ENCODE measurements at places on chromosomes 7 and 10.

DNA sequence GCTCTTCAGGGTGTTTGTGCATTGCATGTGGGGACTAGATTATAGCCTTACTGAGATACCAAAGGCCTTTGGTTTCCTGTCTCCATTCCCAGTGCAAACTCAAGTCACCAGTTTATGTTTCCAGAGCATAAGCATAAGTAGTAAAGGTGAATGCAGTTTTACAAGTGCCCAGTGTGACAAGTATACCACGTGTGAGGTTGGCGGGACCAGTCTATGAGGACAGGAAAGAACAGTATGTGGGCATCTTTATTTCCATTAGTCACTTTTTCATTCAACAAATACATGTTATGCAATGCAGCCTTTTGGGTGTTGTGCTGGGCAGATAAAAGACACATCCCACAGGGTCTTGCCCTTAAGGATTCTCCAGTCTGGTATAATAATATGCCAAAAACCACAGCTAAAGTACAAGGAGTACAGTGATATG lies 146.5 kb downstream of the ARID5B start:
- DNase-seq: no peak

GRCh38 chr10:74000892-74001669 lies 3.2 kb downstream of the VCL start:
- DNase-seq: no peak

DNA sequence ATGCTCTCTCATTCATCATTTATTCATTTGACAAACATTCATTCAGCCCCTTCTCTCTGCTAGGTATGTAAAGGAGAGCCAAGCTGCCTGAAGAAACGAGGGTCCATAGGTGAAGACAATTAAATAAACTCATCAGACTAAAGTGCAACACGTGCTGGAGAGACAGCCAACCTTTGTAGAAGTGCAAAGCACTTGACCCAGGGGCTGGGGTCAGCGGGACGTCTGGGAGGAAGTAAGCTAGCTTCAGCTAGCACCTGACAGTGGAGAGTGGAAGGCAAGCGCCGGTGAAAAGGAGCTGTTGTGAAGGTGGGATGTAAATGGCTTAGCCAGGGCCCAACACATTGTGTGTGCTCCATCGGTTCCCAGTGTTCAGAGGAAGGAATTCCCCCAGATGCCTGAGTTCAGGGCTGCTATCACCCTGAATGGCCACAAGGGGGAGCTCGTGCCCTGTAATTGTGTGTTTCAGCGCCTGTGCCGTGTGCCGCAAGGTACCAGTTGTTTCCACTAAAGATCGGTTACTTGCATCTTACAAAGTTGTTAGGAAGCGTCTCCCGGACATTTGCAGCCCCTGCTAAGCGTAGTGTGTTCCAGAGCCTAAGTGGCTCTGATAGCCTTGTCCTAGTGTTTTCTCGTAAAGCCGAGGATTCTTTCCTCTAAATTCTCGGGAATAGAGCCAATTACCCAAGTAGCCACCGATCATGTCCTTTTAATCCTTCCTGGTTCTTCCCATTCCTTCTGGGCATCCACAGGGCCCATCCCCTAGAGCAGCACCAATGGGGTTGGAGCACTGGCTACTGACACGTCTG lies 30.6 kb downstream of the TLX1 start:
- DNase-seq: no peak

DNA sequence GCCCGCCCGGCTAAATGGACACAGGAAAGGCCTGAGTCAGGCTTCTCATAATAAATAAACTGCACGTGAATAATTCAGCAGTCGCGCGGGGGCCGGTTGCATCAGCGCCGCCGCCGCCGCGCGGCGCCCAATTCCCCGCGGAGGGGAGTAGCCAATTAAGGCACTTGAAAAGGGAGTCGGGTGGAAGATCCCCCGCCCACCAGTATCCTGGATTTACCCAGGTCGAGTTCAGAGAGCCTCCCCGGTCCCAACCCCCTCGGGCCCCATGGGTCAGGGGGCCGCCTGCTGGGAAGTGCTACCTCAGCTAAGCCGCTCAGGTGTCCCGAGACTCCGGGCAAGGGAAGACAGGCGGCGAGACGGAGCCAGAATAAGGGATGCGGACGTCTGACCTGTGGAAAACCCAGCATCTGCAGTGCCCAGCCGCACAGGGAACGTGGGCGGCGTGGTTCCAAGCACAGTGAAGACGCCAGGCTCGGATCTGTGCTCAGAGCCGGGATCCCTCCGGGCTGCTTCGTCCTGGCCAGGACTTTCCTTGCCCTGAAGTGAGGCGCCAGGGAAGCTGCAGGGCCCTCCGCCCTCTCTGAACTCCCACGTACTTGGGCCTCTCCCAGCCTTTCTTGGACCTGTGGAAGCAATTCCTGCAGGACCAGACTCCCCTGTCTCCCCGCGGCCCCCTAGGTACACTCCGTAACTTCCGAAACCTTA lies 7.3 kb upstream of the LBX1 start:
- DNase-seq: no peak

GRCh38 chr7:99557940-99558305 lies 519 bp upstream of the ZNF655 start:
- DNase-seq: no peak

DNA sequence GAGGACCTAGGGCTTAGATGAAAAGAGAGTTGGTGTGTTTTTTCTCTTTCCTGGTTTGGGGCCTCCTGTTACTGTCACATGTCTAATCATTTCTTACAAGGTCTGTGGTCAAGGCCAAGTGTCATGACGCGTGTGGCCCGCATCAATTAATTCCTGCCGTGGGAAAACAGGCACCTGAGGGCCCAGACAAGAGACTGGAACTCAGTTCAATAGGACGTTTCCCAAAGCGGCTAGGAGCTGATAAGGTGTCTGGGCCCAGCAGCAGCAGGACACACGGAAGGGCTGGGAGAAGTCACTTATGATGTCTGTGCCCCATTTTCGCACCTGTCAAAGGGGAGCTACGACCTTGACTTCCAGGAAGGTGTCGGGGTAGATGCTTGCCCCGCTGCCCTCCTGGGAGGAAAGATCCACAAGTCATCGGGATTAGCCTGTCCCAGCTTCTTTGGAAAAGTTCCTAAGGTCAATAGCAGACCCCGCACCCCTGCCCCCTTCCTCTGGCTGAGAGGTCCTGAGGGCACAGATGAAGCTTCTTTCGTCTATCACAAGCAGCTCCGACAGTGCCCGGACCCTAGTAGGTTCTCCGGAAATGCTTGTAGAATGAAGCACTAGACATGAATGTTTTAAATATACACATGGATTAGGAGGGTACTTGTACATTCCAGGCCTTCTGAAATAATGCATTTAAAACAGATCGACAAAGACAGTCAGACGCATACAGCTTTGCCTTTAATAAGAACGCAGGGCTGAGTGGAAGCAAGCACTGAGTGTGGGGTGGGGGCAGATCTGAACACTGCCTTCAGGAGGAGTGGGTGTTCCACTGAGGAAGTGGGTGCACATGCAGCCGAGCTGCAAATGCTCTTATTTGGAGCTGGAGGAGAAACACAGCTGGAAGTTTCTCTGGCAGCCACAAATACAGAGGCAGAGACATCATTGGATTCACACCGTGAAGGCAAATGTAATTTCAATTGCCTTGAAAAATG lies 237.5 kb upstream of the GRB10 start:
- no peak for DNase-seq

DNA sequence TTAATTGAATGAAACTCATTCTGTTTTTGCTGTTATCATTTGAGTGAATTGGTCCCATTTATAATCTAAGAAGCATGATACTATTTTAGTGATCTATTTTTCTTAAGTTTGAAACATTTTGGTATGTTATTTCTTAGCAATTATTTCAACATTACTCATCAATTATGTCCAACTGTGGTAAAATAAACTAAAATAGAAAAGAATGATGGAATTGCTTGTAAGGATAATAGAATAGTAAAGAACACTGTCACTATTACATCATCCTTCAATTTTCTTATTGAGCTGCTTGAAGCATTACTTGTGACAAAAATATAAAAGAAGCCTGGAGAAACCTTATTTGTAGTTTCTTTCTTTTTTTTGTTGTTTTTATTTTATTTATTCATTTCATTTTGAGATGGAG lies 42.4 kb downstream of the ZNF487 start:
- DNase-seq: no peak

- DNase-seq: no peak
Observed at GRCh38 chr7:73838642-73839041, 3.7 kb downstream of the METTL27 start.

DNA sequence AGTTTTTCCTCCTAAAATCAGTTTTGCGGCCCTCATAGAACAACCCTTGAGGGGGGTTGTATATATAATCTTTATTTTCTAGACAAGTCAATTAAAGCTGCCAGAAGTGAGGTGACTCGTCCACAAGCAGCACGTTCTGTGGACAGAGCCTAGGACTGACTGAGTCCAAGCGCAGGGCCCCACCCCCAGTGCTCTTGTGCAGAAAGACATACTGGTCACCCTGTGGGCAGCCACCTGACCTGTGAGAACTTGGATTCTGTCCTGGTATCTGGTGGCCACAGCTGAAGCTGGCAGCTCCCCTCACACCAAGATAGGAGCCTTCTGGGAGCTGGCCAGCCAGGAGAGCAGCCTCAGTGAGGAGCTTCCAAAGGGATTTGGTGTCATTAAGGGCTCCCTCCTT lies 89.3 kb downstream of the GRK5 start:
- no peak for DNase-seq

GRCh38 chr10:47195274-47195885 lies 104.6 kb upstream of the GDF10 start:
- DNase-seq: no peak

GRCh38 chr10:124989526-124989925 lies 47.6 kb downstream of the ZRANB1 start:
- DNase-seq: no peak

- DNase-seq: no peak
Observed at GRCh38 chr10:3046981-3047547, 20.3 kb upstream of the PFKP start.

GRCh38 chr7:148524479-148525224 lies 65.9 kb upstream of the C7orf33 start:
- DNase-seq: no peak

GRCh38 chr10:103463499-103463898 lies 4.8 kb upstream of the CALHM1 start:
- DNase-seq: no peak

DNA sequence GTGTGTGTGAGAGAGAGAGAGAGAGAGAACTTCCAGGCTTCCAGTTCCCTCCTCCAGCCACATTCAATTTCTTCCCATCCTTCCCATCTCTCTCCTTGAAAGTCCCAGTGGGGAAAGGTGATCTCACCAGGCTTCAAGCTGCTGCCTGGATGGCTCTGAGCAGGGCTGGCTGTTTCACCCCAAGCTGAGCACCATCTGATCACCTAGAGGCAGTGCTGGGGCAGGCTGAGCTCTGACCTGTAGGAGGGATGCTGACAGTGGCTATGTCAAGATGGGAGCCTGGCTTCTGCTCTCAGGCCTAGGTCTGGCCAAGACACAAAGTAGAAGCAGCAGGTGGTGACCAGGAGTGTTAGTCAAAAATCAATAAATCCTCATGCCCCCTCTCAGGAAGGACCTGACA lies 370.8 kb downstream of the PLXNA4 start:
- no peak for DNase-seq
